Activated CD8-positive, alpha-beta T cell treated with anti-CD3 and anti-CD28 coated beads for 36 hours (primary cell): ENCODE measurements at places on chromosomes 1 and 21. TPM values are rescaled to one million over a fixed set of nuclear protein-coding genes. Genes with fewer than 3 reads are reported as not detected.

TBX15 gene
- total RNA-seq, result not detected

ASTN1 gene
- total RNA-seq, result not detected

HS2ST1 gene
- 21.6 TPM for total RNA-seq

RGS8 gene
- not detected for total RNA-seq

ALDH9A1 gene
- 28.2 TPM for total RNA-seq

DENND2D gene
- total RNA-seq, result 208 TPM

IL22RA1 gene
- not detected for total RNA-seq

PRELP gene
- not detected for total RNA-seq

- H3K4me1 ChIP-seq, result peaks cover 15% of the 10 kb centered on the region
- H3K4me3 ChIP-seq, result no peak overlapping the region
- peaks cover 3% of the 10 kb centered on the region for H3K36me3 ChIP-seq
- H3K27me3 ChIP-seq, result no peaks in the 10 kb centered on the region
- H3K27ac ChIP-seq, result no peak overlapping the region
These were observed 83.8 kb upstream of the HOOK1 start for GRCh38 chr1:59730759-59731478.

- H3K4me3 ChIP-seq, result no peak overlapping the region
- peaks cover 1% of the 10 kb centered on the region for H3K36me3 ChIP-seq
These were observed 60.4 kb downstream of the CC2D1B start for GRCh38 chr1:52305417-52306226.

- peak; percentile 53 for DNase-seq
- H3K27ac ChIP-seq, result no peak overlapping the region
- peaks cover 2% of the 10 kb centered on the region for H3K36me3 ChIP-seq
These were observed 5.1 kb upstream of the HES4 start for GRCh38 chr1:1004780-1005697.

DNA sequence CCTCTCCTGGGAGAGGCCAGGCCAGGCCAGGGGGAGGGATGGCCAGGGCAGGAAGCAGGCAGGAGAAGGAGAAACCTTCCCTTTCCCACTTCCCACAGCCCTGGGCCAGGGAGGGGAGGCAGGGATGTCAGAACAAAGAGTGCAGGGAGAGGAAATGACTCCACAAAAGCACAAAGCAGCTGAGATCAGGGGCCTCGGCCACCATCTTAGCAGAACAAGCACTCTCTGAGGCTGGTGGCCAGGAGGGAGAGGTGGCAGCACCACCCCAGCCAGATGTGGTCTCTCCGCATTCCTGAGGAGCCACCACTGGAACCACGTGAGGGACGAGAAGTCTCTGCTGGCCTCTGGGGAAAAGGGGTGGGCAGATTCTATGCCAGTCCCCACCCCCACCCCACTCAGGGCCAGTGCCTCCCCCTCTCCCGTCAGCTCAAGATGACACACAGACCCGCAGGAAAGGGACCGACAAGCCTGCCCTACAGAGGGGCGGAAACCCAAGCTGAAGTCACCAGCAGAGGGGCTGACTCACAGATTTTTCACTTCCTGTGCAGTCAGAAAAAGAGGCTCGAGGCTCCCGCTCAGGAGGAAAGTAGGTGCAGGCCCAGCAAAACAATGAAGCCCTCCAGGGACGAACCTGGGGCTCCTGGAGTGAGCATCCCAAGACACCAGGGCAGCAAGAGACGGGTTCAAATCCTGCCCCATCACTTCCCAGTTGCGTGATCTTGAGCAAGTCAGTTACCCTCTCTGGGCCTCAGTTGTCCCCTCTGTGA lies 24.1 kb upstream of the ALDH4A1 start:
- peak; percentile 94 for DNase-seq
- H3K4me1 ChIP-seq, result peaks cover 81% of the 10 kb centered on the region
- peaks cover 5% of the 10 kb centered on the region for H3K36me3 ChIP-seq
- H3K27ac ChIP-seq, result peak overlapping the region; percentile 99

DNA sequence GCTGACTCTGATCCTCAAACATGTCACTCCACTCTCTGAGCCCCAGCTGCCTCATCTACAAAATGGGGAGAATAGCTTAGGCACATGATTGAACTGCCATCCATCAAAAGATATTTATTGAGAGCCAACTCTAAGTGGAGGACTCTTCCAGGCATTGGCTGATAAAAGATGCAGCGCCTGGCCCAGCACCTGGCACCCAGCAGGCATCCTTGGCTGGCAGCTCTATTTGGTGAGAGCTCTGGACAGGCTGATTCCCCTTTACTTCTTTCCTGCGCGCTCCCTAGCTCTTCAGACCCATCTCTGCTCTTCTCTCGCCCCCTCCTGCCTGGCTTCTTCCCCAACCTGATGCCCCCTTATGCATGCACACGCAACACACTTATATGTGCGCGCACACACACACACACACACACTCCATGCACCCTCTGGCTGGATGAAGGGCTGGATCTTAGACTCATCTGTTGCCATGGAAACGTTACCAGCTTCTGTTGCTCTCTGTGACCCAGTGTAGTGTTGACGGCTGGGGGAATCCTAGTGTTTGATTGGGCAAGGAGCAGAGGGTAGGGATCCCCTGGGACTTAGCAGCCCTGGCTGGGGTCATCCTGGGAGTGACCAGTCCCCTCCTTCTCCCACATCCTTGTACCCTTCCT lies 49.3 kb downstream of the VWA5B1 start:
- no peaks in the 10 kb centered on the region for H3K36me3 ChIP-seq
- H3K27ac ChIP-seq, result no peak overlapping the region
- peaks cover 29% of the 10 kb centered on the region for H3K27me3 ChIP-seq
- DNase-seq, result no peak

DNA sequence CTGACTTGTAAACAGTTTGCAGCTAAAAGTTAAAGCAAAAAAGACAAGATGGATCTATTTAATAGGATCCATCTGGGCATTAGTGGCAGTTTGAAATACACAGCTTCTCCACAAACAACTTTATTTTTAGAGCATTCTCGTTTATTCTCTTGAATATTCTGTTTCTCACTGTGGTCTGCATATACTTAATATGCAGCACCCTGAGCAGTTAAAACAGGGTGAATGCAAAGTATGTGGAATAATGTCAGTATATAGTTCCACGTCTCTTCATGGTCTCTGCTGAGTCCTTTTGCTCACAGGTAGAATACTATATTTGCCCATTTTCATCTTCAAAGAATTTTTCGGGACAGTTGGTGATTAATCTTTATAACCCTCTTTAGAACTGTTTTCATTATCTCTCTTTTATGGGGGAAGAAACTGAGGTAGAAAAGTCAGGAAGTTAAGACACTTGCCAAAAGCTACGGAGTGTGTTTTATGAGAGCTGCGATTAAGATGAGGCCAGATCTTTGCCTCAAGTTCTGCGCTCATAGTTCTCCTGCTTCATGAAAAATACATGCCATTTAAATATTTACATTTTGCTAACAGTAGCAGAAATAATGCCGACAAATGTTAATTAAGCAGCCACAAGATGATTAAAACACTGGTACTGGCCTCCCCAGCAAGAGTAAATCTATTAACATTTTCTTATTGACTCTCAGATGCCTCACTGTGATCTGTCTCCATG lies 115.6 kb downstream of the PTBP2 start:
- no peaks in the 10 kb centered on the region for H3K27me3 ChIP-seq
- DNase-seq, result no peak
- no peaks in the 10 kb centered on the region for H3K36me3 ChIP-seq
- H3K4me3 ChIP-seq, result no peak overlapping the region
- H3K27ac ChIP-seq, result no peak overlapping the region
- H3K4me1 ChIP-seq, result no peaks in the 10 kb centered on the region

- peaks cover 78% of the 10 kb centered on the region for H3K36me3 ChIP-seq
- H3K27me3 ChIP-seq, result no peaks in the 10 kb centered on the region
- H3K4me1 ChIP-seq, result peaks cover 15% of the 10 kb centered on the region
- H3K27ac ChIP-seq, result no peak overlapping the region
These were observed 123.3 kb upstream of the IFFO2 start for GRCh38 chr1:19079541-19080472.

- H3K27ac ChIP-seq, result peak within 1 kb of the TSS; percentile 87
- H3K4me3 ChIP-seq, result peak within 1 kb of the TSS; percentile 92
- H3K27me3 ChIP-seq, result no peaks in the 10 kb centered on the region
- peak; percentile 92 for DNase-seq
These were observed at the start of the genes JMJD4 and SNAP47 for GRCh38 chr1:227734856-227735538. TSS of gene JMJD4 (minus strand) at chr1:227735302. CDS start at chr1:227735273, 29 bp downstream. TSS of gene SNAP47 (plus strand) at chr1:227735435. CDS start at chr1:227747737, 12,302 bp downstream.
